DMS153 (cell line): ENCODE measurements at places on chromosomes 2 and 18.

DNA sequence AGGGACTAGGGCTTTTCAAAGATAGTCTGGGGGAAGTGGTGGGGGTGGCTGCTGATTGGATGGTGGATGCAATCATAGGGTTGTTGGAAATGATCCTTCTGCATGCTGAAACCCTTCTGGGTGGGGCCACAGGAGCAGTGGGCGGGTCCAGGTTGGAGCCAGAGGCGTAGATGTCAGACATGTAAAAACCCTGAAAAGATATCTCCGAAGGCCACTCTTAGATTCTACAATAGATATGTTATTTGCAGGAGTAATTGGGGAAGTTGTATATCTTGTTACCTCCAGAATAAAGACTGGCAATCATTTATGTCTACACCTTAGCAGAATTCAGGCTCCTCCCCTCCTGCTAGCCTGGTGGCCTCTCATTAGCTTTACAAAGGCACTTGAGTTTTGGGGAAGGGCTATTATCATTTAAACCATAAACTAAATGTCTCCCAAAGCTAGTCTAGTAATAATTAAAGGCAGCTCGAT is 8.2 kb upstream of the FAM98A start:
- DNase-seq: no peak

GRCh38 chr2:172376505-172377125 is 50.8 kb upstream of the ITGA6 start:
- DNase-seq: no peak

GRCh38 chr2:56531668-56532420 is 348.1 kb downstream of the CCDC85A start:
- DNase-seq: no peak

DNA sequence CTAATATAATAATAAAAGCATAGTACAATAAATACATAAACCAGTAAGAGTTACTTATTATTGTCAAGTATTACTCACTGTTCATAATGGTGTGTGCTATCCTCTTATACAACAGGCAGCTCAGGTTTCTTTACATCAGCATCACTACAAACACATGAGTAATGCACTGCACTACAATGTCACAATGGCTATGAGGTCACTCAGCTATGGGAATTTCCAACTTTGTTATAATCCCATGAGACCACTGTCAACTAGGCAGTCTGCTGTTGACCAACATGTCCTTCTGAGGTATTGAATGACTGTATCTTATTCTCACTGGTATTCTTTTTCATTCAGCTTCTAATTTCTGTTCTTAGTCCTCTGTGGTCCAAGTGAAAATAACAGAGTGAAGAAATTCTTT is 250.4 kb upstream of the DSEL start:
- DNase-seq: no peak

DNA sequence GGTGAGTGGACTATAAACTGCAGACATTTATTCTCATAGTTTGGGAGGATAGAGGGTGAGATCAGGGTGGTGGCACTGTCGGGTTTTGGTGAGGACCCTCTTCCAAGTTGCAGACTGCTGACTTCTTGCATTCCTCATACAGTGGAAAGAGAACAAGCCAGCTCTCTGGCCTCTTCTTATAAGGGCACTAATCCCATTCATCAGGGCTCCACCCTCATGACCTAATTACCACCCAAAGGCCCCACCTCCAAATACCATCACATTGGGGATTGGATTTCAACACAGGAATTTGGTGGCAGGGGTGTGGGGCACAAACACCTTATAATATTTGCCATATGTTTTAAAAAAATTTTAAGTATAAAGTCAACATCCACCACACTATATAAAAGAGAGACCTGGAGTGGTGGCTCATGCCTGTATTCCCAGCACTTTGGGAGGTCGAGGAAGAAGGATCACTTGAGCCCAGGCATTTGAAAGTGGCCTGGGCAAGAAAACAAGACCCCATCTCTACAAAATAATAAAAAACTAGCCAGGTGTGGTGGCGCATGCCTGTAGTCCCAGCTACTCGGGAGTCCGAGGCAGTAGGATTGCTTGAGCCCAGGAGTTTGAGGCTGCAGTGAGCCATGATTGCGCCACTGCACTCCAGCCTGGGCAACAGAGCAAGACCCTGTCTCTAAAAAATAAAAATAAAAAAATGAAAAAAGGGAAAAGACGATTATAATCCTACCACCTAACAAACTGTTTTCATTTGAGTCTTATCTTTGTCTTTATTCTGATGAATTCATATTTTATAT is 44.0 kb downstream of the TCF7L1 start:
- no peak for DNase-seq

DNA sequence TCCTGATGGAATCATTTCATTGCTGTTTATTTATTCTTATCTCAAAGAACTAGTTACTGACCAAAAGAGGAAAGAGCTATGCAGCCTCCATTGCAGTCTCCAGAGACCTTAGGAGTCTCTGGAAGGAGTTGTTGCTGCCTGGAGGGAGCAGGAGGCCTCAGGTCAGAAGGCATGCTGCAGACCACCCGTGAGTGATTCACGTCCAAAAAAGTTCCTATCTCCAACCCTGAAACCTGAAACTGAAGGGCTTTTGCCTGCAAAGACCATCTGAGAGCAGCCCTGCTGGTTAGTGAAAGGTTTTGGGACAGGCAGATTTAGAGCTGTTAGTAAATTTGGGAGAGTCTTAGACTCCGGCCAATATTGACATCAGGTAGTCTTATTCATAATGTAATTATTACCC is 29.1 kb downstream of the SLC25A52 start:
- no peak for DNase-seq

DNA sequence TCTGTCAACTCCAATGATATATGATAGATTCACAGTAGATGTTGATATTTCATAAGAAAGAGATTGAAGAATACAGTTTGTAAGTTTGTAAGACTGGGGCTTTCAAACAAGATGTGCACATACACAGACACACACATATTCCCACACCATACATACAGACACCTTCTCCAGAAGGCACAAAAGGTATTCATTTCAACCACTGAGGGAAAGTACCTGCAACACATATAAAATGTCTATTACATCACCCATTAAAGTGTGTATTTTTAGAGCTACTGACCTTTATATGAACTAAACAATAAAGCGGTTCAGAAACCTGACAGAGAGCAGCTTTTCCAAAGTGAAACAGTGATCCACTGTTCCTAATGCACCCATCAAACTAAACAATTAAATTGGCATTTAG is 53.3 kb downstream of the CCDC148 start:
- DNase-seq: peak; percentile 26

DNA sequence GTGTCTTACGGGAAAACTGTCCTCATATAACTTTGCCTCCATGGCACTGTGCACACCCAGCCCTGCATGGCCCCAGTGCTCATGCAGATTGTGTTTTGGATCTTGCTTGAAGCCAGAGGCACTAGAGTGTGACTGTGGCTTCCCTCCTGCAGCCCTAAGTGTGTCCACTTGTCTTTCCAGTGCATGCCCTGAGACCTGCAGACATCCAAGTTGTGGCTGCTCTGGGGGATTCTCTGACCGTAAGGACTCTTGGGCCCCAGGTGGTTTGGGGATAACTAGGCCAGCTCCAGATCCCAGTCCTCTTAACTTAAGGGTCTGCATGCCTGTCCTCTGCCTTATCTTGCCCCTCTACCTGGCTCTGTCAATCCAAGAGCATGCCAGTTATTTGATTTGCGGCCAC is 96.6 kb downstream of the PLB1 start:
- no peak for DNase-seq
